HCT116 (cell line): ENCODE measurements at places on chromosomes 5 and 9. TPM values are rescaled to one million over a fixed set of nuclear protein-coding genes. Genes with fewer than 3 reads are reported as not detected.

Gene GZMA
- total RNA-seq, result not detected

Gene CA9
- 8.5 TPM for total RNA-seq

Gene CDKN2A
- 89.7 TPM for total RNA-seq

Gene CDKN2B-AS1
- 1.7 TPM for total RNA-seq

DNA sequence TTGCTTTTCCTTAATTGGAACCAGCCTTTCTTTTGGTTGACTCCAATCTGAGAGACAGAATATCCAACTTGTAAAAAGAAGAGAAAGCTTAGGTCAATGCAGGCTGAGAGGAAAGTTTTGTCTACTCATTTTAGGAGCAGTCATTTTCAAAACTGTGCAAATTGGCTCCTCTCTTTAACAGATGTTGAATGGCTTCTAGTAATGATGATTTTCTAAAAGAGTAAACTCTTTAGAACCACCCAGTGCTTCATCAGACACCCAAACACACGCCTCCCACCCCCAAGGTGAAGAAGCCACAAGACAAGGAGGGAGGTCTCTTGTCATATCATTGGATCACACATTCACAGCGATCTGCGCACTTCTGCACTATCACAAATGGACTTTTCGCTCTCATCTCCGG lies 116.3 kb upstream of the KLF9 start:
- DNase-seq, result no peak

- DNase-seq, result no peak
Observed at GRCh38 chr9:114611516-114612271, 603 bp downstream of the TMEM268 start.

GRCh38 chr5:175319199-175319598 lies 124.8 kb downstream of the DRD1 start:
- no peak for DNase-seq

DNA sequence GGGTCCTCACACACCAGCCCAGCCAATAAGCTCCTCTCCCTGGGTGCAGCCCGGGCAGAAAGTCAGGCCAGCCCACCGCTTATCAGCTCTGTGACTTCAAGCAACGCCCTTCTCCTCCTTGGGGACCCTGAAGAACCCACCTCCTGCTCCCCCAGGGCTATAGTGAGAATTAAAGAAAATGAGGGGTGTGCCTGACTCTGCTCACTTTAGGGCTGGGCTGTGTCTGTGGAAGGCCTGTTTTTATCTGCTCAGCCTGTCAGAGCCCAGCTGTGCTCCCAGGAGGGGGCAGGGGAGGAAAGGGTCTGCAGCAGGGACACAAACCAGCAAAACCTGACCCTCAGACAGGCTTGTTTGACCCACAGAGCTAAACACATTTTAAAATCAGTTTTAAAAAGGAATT lies 3.9 kb downstream of the GPRIN1 start:
- no peak for DNase-seq

DNA sequence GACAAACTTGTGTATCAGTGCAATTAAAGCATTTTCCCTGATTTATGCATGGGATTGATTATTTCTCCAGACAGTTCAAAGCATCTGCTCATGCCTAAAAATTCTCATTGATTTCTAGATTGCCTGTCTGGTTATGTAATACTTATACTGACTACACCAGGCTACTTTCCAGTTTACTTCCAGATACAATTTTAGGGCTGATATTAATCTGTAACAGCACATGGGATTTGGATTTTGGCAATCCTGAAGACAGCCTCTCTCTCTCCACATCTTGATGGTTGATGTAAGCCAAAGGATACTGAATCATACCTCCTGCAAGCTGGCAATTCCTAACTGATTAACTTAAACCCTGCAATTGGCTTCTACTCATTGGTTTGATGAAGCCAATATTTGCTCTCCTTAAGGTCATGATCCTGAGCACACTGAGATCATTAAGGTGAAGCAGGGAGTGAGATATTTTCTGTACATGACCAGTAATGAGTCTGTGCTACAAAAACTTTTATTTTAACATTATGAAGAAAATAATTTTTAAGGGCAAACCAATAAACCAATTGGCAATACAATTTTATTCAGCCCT lies 25.7 kb upstream of the FBXL7 start:
- DNase-seq, result no peak

DNA sequence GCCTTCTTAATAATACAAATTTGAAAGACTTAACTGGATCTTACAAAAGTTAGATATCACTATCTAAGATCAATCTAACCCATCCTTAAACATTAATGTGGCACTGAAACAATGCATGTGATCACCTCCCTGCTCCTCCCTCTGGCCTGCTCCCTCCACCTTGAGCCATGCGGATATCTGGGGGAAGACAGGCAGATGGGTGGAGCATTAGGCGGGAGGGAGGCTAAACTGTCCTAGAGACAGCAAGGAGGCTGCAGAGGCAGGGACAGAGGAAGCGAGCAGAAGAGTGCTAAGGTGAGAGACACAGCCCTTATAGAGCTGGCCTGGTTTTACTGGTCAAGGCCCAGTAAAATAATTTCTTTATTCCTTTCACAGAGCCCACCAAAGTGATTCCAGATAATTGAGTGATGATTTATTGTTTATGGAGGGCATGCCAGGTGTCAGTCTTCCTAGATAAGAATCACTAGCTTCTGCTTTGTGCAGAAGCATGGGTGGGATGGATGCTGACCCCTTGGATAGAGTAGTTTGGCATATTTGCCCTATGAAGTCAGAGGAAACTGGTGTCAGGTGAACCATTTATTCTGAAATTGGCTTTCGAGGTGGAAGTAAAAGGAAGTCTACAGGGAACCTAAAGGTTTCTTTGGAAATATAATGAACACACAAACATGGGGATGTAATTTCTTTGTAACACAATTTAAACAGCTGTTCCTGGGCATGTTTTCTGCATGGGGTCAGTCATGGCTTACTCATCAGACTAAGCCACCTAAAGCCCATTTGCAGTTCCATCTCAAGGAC lies 188.3 kb downstream of the GNAQ start:
- DNase-seq, result no peak

DNA sequence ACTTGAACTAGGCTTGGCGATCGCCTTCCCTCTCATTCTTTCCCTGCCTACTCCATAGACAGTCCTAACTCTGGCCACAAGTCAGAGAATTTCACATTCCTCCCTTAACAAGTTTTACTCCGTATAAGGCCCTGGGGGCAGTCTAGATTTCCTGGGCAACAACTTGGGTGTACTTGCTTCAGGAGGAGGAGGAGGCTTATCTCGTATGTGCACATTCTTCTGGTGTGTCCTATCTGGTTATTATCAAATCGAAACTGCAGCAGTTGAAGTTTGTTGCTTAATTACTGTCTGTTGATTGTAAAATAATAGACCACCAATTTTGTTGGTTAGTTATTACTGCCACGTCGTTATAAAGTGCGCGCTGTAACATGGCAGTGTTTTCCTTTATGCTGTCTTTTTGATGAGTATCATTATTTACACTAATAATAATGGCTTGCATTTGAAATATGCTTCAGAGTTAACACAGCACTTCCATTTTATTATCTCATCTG lies 42.0 kb downstream of the PIP5K1B start:
- no peak for DNase-seq

- no peak for DNase-seq
Observed at GRCh38 chr5:87949676-87950631, 318.7 kb downstream of the TMEM161B start.

DNA sequence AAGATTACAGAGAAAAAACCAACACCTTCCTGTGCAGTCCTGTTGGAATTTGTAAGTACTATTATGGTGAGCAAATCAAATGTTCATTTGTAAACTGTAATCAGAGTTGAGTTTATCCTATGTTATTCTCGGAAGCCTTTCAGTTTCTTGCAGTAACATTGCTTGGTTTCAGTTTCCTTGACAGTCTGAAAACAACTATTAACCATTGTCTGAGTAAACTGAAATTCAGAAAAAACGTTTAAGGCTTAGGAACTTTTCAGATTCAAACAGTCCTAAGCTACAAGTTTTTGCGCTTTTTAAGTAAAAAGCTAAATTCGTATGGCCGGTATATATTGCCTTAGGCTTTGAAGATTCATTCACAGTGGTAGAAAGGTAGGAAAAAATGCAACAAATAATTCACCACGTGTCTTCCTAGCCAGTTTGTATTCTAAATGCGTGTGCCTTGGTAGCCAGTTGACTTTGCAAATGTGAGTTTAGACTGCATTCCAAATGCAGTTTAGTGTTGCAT lies 2.5 kb downstream of the GPBP1 start:
- no peak for DNase-seq

DNA sequence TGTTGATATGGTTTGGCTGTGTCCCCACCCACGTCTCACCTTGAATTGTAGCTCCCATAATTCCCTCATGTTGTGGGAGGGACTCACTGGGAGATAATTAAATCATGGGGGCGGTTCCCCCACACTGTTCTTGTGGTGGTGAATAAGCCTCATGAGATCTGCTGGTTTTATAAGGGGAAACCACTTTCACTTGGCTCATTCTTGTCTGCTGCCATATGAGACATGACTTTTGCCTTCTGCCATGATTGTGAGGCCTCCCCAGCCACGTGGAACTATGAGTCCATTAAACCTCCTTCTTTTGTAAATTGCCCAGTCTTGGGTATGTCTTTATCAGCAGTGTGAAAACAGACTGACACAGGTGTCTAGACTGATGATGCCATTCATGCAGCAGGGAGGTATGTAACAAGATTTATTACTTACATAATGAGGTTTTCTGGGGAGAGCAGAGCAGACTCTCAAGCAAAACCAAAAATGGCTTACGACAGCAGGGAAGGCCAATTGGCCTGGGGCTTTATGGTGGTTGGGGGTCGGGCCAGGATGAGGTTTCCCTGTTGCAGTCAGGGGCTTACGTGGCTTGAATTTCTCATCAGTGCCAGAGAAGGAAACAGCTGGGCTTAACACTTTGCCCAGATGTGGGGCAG lies 9.5 kb upstream of the COMMD10 start:
- DNase-seq, result no peak
